ENCODE measurements at places on chromosomes 1 and 21.

DNA sequence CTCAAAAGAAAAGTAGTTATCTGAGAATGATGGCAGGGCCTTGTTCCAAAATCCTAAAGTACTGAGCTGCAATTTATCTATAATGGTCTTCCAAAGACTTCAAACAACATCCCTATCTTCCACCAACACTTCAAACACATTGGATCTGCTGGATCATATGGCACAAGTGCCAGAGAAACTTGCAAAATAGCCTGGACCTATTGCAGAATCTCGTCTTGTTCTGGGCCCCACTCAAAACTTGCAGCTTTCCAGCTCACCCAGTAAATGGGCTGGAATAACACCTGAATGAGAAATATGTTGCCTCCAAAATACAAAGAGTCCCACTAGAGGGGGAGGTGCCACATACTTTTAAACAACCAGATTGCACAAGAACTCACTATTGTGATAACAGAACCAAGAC is 44.0 kb upstream of the PKN2 start:
- DNase-seq, result no peak

DNA sequence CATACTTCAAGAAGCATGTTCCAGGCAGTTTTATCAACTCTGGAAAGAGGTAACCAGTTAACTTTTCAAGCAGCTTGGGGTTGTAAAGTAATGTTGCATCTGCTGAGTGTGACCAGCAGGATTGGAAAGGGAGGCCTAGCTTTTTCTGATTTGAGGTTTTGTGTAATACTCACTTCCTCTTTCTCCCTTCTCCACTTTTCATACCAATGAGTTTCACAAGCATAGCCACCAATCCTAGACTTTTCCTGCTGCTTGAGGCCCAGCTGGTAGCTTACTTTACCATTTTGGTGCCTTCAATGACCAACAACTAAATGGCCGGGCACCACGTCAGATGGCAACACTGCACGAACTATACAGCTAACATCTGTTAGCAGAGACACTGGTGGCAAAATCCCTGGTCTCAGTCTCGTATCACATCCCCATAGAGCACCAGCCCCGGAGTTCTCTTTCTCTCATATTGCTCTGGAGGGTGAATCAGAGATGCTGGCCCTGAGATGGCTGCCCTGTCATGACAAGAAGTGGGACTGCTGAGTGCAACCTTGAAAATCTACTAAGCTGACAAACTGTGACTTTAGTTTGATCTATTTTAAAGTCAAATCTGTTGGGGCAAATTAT is 14.8 kb upstream of the GPR88 start:
- no peak for DNase-seq

- peak; percentile 94 for DNase-seq
These were observed 68.4 kb downstream of the EPHB2 start for GRCh38 chr1:22778862-22779520.

- no peak for DNase-seq
These were observed 60.9 kb downstream of the TBX19 start for GRCh38 chr1:168341483-168341975.

DNA sequence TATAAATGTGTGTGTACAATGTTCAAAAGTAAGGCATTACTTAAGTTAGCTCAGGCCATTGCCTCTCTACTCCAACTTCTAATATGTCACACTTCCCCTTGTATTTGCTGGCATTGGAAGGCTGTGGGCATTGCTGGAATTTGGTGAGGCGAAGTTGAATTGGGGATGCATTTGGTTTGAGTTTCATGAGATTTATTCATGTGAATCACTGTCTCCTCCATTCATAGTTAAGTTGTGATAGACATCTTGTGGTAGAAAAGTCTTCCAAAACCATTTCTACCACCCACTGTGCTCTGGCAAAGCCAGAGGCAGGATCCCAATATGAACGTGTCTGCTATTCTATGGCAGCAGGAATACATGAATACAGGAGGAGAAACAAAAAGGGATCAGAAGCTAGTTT is 397.8 kb upstream of the USP24 start:
- DNase-seq, result no peak

DNA sequence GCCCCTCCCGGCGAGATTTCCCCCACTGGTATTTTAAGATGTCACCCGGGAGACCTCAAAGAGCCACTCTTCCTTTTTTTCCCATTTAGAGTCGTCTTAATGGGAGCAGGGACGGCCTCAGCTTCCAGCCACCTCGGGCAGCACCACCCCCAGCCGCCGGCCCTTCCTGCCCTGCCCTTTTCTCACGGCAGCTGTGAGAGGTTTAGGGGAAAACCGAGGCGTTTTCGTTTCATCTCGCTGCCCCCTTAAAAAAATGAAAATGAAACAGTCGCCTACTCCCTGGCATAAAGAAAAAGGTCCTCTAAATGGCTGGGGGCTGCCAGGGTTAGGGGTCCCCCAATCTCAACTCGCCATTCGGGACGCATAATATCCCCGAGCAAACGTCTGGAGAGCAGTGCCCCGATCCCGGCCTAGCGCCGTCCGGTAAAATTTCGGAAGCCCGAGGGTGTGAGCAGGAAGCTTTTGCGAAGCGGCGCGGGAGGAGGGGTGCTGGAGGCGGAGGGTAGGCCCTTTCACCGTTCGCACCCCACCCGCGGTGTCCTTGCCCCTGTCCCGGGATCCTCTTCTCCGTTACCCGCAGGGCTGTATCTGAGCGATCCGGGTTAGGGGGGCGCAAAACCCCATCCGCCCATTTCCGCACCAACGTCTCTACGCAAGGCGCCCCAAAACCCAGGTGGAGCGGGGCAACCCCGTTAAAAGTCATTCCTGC is 1.2 kb downstream of the RUNX3 start:
- DNase-seq, result no peak

GRCh38 chr1:167489571-167490340 is 28.6 kb downstream of the CD247 start:
- no peak for DNase-seq

DNA sequence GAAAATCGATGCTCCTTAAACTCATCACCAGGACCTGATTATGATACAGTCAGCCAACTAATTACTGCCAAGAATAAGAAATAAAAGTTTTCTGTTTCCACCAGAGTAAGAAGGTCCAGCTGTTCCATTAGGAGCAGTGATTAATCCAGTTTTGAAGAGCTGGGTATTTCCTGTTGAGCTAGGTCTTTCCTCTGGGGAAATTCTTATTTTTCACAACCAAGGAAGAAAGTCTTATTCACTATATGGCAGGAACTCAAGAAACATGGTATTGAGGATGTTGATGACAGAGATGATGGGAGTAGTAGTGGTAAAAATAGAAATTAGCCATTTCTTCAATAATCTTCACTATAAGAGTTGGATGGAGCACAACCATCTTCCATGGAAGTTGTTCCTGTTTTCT is 374.6 kb upstream of the RUNX1 start:
- no peak for DNase-seq

DNA sequence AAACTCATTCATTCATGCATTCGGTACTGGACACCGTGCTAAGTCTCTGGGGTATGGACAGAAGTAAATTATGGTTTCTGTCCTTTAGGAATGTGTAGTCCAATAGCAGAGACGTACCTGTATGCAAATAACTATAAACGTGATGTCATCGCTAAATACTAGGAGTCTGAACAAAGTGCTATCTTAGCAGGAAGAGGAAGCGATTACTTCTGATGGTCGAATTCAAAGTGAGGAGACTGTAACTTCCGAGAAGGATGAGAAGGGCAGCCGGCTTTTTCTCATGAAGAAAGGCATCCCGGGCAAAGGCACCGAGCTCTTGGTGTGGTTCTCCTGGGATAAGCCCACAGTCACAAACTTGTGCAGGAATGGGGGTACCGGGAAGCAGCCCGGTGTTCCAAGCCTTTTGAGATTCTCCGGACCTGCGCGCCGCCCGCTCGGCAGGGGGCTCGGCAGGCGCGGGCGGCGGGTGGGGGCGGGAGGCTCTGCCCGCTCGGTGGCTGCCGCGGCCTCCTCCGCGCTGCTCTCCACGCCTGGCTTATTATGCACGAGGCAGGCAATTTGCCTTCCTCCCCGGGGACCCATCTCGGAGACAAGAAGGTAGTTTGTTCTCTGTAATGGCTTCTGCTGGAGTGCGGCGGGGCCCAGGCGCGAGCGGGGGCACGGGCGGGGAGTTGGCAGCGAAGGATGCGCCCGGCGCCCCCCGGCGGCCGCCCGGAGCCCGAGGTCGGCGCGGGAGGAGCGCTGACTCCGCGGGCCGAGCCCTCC is 67.5 kb upstream of the CD1D start:
- peak; percentile 62 for DNase-seq

DNA sequence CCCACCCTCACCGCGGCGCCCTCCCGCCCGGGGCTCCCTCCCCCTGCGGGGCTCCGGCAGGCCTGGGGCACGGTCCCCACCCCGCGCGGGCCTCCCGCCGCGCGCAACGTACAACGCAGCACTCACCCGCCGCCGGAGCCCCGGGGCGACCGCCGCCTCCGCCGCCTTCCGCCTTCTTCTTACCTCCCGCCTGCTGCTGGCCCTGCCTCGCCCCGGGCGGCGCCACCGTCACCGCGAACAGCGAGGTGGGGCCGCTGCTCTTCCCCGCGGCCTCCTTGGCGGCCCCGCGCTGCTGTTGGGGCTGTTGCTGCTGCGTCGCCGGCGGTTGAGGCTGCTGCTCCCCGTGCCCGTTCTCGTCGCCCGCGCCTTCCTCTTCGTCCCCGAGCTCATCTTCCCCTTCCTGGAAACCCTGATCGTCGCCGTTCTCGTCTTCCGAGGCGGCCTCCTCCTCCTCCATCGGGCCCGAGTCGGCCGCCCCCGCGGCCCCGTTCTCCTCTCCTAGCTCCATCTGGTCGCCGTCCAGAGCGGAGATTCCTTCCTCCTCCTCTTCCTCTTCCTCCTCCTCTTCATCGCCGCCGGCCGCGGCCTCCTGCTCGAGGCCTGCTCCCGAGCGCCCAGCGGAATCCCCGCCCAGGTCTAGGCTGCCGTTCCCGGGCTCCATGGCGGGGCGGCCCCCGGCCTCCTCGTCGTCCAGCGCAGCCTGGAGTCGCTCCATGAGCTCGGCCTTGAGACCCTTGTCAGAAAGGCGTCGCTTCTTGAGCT is 671 bp downstream of the HNRNPU start:
- DNase-seq, result no peak

DNA sequence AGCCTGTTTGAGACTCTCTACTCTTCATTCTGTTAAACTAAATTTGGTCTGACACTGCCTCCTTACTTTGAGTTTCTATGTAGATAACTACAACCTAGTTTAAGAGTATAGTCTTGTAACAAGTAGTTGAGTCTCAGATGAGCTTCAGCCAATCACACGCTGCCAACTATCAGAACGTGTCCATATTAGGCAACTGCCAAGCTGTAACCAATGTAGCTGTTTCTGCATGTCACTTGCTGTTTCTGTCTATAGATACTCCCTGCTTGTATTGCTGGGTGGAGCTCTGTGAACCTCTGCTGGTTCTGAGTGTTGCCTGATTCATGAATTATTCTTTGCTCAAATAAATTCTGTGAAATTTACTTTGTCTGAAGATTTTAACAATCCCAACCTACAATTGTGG is 452.6 kb upstream of the NR5A2 start:
- no peak for DNase-seq

DNA sequence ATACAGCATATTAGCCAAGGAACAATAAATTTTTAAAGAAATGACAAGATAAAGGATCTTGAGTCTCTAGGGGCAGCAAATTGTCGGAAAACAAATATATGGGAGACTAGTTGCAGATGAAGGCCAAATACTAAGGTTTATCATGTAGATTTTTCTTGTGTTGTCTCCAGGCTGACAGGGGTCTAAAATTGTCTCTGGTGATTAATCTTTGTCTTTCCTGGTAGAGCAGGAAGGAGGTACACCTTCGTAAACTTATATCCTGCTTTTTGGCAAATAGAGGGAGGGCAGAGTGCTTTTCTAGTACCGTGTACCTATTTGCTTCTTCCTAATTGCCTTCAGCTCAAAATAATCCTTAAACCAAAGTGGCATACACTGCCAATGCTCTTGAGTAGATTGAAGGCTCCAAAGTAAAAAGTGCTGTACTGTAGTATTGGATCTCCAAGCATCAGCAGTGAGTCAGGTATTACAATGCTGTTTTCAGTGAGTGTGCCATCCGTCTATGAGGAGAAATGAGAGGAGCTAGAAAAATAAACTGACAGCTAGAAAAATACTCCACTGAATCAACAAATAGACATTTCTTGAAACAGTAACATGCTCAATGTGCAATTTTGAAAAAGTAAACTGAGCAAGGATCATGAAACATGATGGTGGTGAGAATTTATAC is 1.8 kb upstream of the LEPR start:
- DNase-seq, result no peak

- no peak for DNase-seq
These were observed 10.7 kb downstream of the PIGR start for GRCh38 chr1:206935491-206936067.

Data from right hindlimb (tissue), 1 donor.